ENCODE measurements at places on chromosomes 11 and 22.
A peak's percentile ranks its signal among the peaks of the same experiment; 100 is the strongest.

- DNase-seq, result no peak
These were observed 31.7 kb upstream of the CXCR5 start for GRCh38 chr11:118851970-118852369.

- DNase-seq, result no peak
These were observed 313.5 kb downstream of the BLID start for GRCh38 chr11:121802542-121802941.

GRCh38 chr22:46099740-46100139 is 50.6 kb upstream of the PPARA start:
- no peak for DNase-seq

DNA sequence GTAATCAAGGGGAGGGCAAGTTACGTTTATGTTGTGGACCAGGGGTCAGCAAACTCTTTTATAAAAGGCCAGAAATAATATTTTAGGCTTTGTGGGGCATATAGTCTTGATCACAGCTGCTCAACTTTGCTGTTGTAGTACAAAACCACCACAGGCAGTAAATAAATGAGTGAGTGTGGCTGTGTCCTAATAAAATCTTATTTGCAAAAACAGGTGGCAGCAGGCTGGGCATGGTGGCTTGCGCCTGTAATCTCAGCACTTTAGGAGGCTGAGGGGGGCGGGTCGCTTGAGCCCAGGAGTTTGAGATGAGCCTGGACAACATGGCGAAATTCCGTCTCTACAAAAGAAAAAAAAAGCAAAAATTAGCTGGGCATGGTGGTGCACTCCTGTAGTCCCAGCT is 57.9 kb upstream of the NUP160 start:
- DNase-seq, result no peak

DNA sequence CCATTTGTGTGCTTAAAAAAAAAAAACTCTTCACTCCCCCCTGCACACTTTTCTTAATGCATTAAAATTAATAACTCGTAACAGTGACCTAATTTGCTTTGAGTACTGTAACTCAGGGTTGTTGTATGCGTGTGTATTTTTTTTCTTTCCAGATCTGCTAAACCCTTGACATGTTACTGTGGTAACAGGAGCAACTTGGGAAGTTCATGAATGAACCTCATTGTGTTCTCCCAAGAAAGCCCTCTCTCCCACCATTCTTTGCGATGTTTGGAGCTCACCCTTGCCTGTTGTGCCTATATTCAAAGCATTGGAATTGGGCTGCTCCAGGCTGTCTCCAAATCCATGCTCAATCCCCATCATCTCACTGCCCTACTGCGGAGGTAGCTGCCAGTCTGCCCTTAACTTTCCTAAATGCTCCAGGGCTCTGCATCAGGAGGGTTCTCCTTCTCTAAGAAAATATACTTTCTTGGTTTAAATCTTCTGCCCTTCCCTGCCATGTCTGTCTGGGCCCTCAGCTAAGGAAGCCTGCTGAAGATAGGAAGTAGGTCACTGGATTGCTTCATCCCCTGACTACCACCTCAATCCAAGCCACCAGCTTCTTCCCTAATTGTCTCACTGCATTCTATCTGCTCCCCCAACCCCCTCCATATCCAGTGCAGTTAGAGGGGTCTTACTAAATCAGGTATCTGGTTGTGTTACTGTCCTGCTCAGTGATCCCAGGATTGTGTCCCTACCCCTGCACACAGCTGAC is 70.3 kb downstream of the KIRREL3 start:
- no peak for DNase-seq

GRCh38 chr11:103591554-103591953 is 444.9 kb upstream of the DDI1 start:
- no peak for DNase-seq

- no peak for DNase-seq
These were observed 32.7 kb downstream of the ARHGAP42 start for GRCh38 chr11:100719809-100720221.

DNA sequence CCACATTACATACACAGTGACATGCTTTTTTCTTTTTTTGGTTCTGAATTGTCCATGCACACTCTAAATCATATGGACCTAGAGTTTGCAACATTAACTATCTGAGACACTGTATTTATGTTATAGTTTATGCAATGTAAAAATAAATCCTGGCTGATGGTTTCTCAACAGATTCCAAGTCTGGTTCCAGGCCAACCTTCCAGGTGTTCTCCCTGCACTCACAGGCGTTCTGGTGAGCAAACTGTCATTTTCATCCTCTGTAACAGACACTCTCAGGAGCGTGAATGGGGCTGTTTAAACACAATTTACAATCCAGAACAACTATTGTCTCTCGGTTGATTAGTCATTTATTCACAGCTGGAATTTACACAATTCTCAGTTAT is 36.5 kb upstream of the ANKK1 start:
- DNase-seq, result no peak

GRCh38 chr22:37062376-37062675 is 10.8 kb downstream of the KCTD17 start:
- DNase-seq, result no peak

GRCh38 chr11:102780491-102780918 is at the start of gene MMP10:
Gene MMP10, minus strand, starts transcription at chr11:102780628. Its CDS starts 37 bp downstream, at chr11:102780591.
- no peak for DNase-seq

- no peak for DNase-seq
These were observed 16.8 kb downstream of the RAB30 start for GRCh38 chr11:83054904-83055380.

- no peak for DNase-seq
These were observed 27.7 kb downstream of the CD44 start for GRCh38 chr11:35166369-35167360.

DNA sequence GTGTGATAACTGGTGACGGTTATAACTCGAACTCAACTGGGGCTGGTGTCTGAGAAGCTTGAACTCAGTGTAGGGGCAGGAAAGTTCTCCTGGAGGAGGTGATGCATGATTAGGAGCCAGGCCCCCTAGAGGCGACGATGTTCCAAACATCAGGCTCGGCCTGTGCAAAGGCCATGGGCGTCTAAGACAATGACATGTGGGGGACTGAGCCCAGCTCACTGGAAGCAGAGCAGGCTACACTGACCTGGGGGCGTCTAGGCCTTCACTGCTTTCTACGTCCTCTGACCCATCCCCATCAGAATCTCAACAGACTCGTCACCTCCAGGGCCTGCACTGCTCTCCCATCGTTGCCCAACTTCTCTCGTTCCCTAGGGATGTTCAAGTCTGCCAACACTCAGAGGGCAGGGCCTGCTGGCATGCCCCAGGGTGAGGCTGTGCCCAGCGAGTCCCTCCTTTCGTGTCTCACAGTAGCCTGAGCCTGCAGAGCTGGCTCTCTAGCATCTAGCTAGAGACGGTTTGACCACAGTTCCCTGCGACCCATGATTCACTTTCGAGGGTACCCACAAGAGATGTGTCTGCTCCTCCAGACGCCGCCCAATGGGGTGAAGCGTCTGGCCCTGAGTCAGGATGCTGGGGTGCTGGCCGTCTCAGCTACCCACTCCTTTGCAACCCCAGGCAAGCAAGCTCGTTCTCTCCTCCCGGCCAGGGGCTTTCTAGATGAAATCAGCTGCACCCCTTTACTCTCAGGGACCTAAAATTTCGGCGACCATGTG is 1.1 kb upstream of the ATG16L2 start:
- peak; percentile 35 for DNase-seq

GRCh38 chr11:73221451-73221850 is 3.4 kb downstream of the P2RY2 start:
- no peak for DNase-seq

- DNase-seq, result no peak
These were observed 97.0 kb upstream of the DRD2 start for GRCh38 chr11:113572136-113572735.

All from activated naive CD8-positive, alpha-beta T cell treated with anti-CD3 and anti-CD28 coated beads, Interleukin-2, amount 50 U/mL, for 16 hours (primary cell).